H7 (cell line): ENCODE measurements at places on chromosomes 2 and 18. TPM values are rescaled to one million over a fixed set of nuclear protein-coding genes. Genes with fewer than 3 reads are reported as not detected.

The AQP12A gene
- total RNA-seq = not detected in 2 replicates

The MOB4 gene
- 59.2 and 72.6 TPM in 2 replicates for total RNA-seq

The CFC1 gene
- total RNA-seq = 0.30 and 0.52 TPM in 2 replicates

The PCARE gene
- not detected in 2 replicates for total RNA-seq

GRCh38 chr2:30639836-30640235 is 167.4 kb downstream of the CAPN13 start:
- no peak for DNase-seq

DNA sequence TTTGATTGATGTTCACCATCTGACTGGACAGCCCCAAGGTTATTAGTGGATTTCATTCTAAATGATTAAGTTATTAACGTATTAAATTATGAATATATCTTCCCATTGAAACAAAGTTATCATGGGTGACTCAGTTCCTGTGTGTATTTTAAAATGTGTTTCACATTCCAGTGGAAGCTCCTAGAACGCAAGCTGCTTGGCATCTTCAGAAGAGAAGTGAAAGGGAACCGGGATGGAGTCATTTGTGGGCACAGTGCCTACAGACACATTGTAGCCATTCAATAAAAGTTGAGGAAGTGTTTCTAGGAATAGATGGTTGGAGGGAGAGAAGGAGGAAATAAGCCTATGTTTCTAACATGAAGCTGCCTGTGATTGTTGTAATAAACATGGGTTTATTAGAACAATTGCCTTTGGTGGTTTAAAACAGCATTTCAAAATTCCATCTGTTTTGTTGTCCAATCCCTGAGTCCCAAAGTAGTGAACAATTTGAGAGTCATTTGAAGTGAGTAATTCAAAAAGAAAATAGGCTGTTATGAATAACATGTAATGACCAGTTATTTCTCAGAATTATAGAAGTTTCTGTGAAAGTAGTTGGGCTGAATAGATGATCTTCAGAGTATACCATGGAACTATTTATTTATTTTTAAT is 143.5 kb downstream of the PKP4 start:
- DNase-seq = no peak

DNA sequence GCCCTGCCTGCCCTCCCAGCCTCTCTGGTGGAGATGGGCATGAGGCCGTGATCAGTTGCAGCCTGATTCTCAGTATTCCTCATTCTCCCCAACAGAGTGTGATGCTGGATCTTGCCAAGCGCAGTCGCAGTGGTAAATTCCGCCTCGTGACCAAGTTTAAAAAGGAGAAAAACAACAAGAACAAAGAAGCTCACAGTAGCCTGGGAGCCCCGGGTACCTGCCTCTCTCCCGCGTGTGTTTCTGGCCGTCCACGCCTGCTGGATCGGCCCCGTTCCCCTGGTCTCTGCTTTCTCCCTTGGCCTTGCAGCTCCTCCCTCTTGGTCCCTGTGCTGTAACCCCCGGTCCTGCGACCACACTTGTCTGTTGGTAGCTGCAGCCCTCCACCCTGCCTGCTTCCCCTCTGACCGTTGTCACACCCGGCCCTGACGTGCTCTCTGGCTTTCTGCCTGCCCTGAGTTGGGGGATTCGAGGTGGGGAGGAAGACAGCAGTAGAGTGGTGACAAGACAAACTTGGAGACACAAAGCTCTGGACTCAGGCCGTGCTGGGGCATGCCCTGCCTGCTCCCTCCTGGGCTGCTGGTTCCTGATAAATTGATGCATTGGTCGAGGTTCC is 99.5 kb downstream of the USP40 start:
- no peak for DNase-seq

GRCh38 chr2:88080545-88080944 is 12.9 kb downstream of the SMYD1 start:
- DNase-seq = no peak

- DNase-seq = no peak
These were observed 31.2 kb downstream of the PARD3B start for GRCh38 chr2:204576362-204576979.

DNA sequence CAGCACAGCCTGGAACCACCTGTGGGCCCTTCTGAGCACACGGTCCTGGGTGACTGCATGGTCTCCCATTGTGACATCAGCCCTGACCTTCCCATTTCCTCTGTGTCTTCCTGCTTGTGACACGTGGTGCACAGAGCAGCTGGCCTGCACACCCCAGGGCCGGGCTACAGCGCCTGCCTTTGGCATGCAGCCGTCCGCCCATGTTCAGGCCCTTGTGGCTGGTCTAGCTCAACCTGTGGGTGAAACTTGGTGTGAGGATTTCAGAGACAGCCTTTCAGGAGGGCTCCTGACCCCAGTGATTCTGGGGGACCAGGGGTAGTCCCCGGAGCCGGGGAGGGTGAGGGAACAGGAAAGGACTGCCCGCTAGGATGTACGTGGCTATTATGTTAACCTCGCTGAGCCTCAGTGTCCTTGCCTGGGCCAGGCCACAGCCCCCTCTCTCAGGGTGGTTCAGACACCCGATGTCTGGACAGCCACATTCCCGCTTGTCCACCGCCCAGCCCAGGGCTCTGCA is 284.8 kb upstream of the HS6ST1 start:
- DNase-seq = no peak
